ENCODE measurements at places on chromosomes 6 and 20.

DNA sequence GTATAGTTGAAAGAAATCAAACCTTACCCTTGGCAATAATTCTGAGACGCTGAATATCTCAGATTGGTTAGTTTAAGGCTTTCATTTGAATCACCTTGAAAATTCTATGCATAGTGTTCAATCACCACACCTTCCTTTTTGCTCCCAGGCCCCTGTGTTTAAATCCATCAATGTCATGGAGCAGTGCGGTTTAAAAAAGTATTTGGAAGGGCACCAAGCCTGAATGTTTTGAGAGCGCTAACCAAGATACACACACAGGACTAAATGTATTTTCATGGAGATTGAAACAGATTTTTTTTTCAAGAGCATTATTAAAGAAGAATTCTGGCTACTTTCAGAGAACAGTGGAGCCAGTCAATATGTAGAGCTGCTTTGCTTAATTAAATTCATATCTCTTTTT lies 195.7 kb downstream of the CENPW start:
- no peak for DNase-seq

- DNase-seq = no peak
Observed at GRCh38 chr6:113854531-113855499, 2.3 kb upstream of the MARCKS start.

DNA sequence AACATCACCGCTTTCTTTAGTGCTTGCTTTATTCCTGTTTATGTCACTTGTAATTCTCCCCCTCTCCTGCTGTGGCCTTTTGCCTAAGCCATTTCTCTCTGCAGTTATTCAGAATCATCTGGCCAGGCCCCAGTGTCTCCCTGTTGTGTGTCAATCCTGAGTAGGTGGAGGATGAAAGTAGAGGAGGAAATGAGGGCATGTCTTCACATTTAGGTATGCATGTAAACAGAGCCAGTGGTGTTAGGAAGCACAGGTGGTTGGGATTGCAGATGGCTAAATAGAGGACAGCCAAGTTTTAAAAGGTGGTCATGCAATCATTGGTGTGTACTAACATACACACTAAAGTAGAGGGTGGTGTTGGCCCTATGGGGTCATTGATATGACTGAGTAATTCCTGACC lies 5.2 kb downstream of the PRSS35 start:
- no peak for DNase-seq

DNA sequence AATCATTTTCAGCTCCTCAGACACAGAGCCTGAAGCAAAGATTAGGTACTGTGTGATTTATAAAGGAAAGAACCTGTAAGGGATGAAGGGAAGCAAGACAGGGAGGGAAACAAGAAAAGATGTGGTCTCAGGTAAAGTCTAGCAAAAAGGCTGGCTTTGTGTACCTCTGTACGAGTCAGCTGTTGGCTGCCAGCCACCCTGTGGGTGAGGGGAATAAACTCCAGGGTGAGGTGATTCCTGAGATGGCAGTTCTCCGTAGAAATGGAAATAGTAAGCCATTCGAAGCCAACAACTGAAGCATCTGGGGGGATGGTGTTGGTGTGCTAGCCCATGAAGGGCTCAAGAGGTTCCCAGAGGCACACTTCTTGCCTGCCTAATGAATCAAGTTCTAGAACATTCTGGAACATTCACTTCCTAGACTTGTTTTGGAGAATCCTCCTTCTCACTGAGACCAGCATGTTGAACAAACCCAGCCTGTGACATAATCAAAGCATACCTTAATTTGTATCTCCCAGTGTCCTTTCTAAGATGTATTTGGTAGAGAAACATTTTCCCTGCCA lies 10.6 kb upstream of the TTPAL start:
- DNase-seq = no peak

Data from activated CD4-positive, alpha-beta T cell treated with anti-CD3 and anti-CD28 coated beads, Interleukin-2, amount 10 ng/mL, durations not matched to agents 7 days and 5 days (primary cell).